ENCODE measurements at places on chromosomes 7 and 10.

GRCh38 chr7:1533547-1534329, 3.2 kb downstream of the MAFK start:
- no peak for DNase-seq

DNA sequence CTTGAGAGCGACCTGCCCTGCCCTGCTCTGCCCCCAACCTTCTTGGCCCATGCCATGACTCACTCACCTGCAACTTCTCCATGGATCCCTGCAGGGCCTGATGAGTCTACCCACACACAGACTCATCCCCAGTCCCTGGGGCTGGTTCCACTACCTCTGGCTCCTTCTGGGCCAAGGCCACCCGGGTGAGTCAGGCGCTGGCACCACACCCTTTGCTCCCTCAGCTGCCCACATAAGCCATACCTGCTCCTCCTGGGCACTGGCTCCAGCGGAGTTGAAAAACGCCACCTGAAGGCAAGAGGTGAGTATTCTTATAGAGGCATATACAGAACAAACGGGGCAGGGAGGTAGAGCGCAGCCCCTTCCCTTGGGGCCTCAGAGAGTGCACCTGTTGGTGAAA, 16.2 kb upstream of the MTPAP start:
- no peak for DNase-seq

- no peak for DNase-seq
Observed at GRCh38 chr7:46203926-46204325, 282.9 kb upstream of the IGFBP3 start.

DNA sequence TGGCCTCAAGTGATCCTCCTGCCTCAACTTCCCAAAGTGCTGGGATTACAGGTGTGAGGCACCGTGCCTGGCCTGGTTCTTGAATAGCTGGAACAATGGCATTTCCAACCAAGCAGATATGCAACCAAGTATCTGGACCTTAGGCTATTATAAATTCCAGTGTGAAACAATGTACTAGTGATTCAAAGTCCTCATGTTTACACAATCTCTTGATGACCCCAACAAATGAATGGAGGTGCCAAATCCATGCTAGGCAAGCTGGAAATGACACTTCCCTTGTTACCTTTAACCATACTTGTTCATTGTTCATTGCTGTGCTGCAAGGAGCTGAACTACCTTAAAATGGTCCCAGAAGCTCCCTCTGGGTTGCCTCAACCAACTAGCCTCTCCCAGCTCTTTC, 282.2 kb upstream of the KLF14 start:
- DNase-seq: no peak

GRCh38 chr7:150371996-150372270, 3.3 kb downstream of the REPIN1 start:
- no peak for DNase-seq

GRCh38 chr10:33263453-33263852, 71.0 kb downstream of the NRP1 start:
- DNase-seq: no peak

DNA sequence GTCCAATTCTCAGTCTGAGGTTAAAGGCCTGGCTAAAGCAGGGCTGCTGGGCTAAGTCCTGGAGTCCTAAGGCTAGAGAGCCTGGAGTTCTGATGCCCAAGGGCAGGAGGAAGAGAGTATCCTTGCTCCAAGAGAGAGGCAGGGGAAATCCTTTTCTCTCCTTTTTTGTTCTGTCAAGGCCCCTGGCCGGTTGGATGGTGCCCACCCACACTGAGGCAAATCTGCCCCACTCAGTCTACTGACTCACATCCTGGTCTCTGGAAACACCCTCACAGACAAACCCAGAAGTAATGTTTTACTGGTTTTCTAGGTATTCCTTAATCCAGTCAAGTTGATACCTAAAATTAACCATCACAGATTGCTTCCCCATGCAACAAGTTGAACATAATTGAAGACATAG, 23.0 kb downstream of the ZNF518A start:
- no peak for DNase-seq

DNA sequence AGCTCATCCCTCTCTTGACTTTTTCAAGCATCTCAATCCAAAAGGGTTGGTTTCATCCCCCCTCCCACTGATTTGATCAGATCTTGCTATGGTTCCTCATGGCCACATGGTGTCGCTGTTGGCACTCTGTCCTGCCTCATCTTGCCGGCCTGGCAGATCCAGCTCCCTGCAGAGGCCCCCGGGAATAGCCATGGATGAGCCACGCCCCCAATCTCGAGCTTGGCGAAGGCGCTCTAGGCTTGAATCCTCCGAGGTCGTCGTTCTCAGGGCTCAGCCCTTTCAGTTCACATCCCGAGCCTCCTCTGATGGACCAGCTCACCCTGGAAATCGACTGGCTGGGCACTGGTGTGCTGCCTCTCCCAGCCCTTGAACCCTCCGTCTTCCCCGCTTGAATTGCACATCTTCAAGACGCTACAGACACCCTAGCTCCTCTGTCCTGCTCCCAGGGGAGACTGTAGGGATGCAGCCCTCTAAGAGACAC, 628.7 kb downstream of the TYW1 start:
- DNase-seq: peak; percentile 86

- no peak for DNase-seq
Observed at GRCh38 chr7:26143298-26144048, 8.5 kb upstream of the NFE2L3 start.

- DNase-seq: no peak
Observed at GRCh38 chr10:78365694-78366093, 332.0 kb downstream of the RPS24 start.

DNA sequence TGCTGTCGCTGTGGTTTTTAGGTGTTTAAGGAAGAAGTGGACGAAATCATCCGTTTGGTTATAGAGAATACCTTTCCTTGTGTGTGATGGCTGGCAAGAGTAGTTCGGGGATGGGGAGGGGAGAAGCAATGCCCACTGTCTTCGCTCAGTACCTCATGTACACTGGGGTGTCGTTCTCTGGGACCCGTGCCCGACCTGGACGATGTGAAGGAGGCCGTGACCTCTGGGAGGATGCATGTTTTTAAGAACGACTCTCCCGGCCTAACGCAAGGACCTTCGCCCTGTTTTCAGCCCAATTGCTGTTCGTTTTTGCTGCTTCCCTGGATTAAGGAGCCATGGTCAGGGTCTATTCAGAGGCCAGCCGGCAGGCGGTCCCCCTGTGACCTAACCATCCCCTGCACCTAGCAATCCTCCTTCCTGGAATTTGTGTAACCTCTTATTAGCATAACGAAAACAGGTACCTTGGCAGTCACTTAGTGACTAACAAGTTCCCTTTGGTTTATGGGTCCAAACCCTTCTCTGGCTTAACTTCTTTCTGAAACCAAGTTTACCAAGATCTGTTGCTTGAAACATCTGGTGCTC, 1.3 kb downstream of the NFE2L3 start:
- peak; percentile 42 for DNase-seq

DNA sequence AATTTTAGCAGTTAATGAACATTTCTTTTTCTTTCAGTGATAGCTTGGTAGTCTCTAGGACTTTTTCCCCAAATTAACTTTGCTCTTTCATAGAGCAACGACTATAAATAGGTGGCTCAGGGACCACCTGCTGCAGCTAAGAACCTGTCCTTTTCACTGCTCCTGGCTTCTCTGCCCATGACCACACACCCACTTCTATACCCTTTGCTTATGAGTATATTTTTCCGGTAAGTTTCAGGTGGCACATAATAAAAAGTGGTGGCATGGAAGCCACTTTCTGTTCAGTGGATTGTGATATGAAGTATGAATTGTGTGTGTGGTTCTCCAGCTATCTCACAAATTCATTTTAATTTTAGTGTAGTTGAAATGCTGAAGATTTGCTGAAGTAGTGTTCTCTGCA, 1.2 kb downstream of the ING3 start:
- DNase-seq: no peak

- no peak for DNase-seq
Observed at GRCh38 chr7:16491148-16491547, 25.6 kb upstream of the SOSTDC1 start.

DNA sequence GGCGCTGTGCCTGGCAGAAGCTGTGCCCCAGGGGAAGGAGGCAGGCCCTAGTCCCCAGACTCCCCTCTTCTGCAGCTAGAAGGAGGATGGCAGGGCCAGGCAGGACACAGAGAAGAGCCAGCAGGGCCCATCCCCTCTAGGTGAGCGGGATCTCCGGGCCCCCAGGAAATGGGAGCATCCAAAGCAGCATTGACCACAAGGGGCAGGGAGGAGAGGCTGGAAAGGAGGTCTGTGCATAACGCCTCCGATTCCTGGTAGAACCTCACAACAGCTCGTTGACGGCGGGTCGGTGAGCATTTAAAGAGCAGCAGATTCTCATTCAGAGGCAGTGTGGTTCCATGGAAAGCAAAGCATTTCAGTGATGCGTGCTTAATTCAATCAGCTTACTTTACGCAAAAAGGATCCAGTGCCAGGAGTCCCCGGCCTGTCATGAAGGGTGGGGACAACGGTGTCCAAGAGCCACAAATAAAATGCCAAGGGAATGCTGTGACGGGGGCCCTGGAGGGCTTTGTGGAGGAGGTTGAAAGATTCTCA, 41.0 kb downstream of the CLRN3 start:
- no peak for DNase-seq

GRCh38 chr7:82044497-82045080, 274.7 kb upstream of the HGF start:
- peak; percentile 52 for DNase-seq

DNA sequence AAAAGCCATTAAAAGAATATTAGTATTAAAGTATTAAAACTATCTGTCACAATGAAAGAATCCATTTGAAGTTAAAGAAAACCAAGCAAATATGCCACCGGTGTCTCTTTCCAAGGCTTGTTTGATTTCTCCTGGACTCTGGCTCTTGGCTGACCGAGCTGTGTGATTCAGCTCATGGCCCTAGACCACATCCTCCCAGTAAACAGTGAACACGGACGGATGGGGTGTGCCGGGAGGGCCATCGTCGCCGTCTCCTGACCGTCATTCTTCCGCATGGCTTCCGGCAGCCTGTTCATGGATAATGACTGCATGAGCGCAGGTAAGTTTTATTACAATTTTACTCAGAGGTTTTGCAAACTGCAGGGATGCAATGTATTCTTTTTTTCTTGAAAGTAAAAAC, 218.5 kb downstream of the DNAJB6 start:
- DNase-seq: no peak

DNA sequence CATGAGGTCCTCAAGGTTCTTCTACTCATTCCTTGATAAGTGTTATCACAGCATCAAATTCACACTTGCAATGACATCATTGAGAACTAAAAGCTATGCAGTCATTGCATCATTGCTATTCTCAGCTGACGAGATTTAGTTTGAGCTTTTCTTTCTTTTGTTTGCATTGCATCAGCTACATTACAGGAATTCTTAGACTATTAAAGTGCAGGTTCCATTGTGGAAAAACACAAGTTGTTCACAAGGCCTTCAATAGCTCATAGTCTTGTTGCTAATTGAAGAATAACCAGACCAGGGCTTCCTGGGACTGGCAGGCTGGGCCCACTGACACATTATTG, 139.3 kb downstream of the CXCL12 start:
- DNase-seq: no peak

DNA sequence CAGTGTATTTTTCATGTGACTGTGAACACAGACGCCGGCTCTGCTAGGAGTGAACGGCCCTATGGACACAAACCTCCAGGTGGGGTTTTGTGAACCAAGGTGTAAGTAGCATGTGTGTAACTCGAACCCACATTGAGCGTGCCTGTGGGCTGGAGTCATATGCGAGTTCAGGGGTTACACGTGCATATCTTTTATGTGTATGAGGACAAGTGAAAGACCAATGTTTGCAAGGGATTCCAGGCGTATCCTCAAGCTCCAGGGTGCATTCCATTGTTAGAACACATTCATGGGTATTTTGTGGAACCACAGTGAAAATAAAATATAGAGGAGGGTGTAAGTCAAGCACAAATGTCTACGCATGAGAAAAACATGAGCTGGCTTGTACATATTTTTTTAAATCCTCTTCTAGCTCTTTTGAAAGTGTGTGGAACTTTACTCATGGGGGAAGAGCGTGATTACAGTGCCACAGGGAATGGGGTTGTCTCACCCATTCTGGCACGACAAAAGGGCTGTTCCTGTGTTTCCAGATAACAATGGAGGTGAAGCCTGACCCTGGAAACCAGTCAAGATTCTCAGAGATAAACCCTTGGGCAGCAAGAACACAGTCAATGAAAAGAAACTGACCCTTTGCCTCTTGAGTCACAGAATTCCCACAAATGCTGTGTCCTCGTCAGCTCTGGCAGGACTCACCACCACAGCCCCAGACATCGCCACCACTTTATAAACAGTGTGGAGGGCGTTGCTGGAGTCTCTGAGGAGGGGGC, 37.0 kb upstream of the GOT1 start:
- DNase-seq: no peak

- no peak for DNase-seq
Observed at GRCh38 chr7:156603629-156604028, 36.9 kb upstream of the RNF32 start.

DNA sequence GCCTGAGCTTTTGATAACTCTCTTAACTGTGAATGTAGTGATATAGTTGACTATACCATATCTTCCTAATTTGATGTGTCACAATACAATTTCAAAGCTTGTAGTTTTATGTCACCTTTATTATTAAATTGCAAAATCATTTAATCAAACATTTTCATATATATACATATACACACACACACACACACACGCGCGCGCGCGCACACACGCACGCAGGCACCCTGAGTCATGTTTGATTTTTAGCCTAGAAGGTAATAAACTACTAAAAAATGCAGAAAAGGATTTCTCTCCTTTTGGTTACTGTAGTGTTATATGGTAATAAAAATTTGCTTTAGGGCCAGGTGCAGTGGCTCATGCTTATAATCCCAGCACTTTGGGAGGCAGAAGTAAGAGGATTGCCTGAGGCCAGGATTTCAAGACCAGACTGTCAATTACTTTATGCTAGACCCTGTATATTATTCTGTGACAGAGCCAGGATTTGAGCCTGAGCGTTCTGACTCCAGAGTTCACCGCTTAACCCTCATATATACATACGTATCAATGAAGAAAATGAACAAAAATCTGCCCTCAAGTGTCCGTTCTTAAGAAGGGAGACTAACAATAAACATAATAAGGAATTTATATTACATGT, 89.6 kb downstream of the PODXL start:
- DNase-seq: no peak

DNA sequence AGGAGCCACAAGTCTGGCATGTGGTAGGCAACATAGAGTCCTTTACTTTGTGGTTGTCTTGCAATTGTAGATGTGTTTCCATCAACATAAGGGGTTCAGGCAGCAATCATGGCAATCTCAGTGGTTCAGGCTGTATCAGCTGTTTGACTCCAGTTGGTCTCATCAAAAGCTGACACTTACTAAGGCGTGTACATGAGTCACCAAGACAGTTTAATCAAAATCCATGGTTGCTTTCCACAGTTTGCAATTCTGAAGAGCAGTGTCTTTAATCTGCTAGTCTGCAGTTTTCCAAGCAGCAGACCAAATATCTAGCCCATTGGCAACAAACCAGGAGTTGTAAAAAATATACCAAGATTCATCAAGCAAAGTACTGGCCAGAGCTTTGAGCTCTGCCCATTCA, 210.2 kb downstream of the MDFIC start:
- DNase-seq: no peak
